Stimulated activated CD8-positive, alpha-beta memory T cell treated with anti-CD3 and anti-CD28 coated beads, Interleukin-15, amount 100 ng/mL, for 4 hours (primary cell): ENCODE measurements at places on chromosomes 2 and 18.

- no peak for DNase-seq
These were observed 11.4 kb downstream of the IL1F10 start for GRCh38 chr2:113079131-113079530.

GRCh38 chr2:65490222-65490621 is 57.8 kb upstream of the SPRED2 start:
- DNase-seq: no peak

GRCh38 chr2:106745468-106745867 is 140.5 kb downstream of the ST6GAL2 start:
- DNase-seq: no peak

GRCh38 chr2:214226061-214226460 is 184.8 kb upstream of the VWC2L start:
- DNase-seq: no peak

- DNase-seq: no peak
These were observed 99.5 kb downstream of the DTNA start for GRCh38 chr18:34809451-34810072.

DNA sequence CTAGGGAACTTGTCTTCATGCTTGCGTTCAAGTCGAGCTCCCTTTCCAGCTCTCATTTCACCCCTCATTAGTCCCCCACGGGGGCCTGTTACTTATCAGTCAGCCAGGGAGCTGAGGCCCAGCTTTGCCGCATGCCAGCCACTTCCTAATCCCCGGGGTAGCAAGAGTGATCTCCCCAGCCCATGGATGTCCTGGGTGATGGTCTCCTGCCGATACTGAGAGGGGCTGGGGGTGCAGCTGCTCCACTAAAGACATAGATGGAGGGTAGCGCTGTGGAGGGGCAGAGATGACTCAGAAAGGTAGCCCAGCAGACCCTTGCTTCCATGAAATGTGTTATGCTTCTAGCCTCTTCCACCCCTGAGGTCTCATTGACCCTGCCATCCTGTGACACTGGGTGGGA is 314.0 kb upstream of the EPAS1 start:
- no peak for DNase-seq

DNA sequence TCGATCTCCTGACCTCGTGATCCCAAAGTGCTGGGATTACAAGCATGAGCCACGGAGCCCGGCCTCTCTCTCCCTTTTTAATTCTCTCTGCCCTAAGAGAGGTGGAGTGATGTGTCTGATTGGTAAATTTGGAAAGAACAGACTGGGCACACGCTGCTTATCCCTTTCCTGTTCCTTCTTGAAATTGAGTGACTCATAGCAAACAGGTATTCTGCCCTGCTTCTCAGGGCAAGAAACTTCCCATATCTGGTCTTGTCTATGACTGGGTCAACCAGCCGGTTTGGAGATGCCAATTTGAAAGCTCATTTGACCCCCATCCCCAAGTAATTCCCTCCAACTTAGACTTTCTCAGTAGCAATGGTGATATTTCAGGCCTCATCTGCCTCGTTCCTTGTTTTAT is 15.0 kb downstream of the LYPD1 start:
- DNase-seq: no peak

- DNase-seq: no peak
These were observed 146.4 kb downstream of the FTCDNL1 start for GRCh38 chr2:199704358-199705238.

GRCh38 chr2:105412584-105412983 is 13.7 kb upstream of the FHL2 start:
- DNase-seq: no peak

DNA sequence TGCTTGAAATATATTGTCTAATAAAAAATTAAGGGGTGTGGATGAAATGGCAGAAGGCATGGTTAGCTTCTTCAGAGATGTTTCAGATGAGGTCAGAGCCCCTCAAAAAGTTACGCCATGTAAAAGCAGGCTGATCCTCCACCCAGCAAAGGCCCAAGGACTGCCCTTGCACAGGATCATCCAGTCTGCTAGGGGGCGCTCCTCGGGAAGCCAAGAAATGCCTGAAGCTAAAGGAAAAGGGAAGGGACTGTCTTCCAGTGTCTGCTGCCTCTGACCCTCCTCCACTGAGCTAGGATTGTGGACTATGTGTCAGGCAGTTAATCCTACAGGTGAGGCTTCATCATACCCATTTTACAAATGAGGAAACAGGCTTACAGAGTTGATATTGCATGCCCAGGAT is 33.8 kb upstream of the TEX51 start:
- no peak for DNase-seq

GRCh38 chr2:124646166-124646815 is 621.2 kb downstream of the CNTNAP5 start:
- no peak for DNase-seq

- no peak for DNase-seq
These were observed 17.4 kb upstream of the SCG2 start for GRCh38 chr2:223619486-223620129.

- no peak for DNase-seq
These were observed 1.1 kb downstream of the ZNF513 start for GRCh38 chr2:27379383-27379835.

GRCh38 chr2:45984896-45985473 is 312.2 kb upstream of the EPAS1 start:
- no peak for DNase-seq

GRCh38 chr18:52468496-52468895 is 128.5 kb downstream of the DCC start:
- DNase-seq: no peak

DNA sequence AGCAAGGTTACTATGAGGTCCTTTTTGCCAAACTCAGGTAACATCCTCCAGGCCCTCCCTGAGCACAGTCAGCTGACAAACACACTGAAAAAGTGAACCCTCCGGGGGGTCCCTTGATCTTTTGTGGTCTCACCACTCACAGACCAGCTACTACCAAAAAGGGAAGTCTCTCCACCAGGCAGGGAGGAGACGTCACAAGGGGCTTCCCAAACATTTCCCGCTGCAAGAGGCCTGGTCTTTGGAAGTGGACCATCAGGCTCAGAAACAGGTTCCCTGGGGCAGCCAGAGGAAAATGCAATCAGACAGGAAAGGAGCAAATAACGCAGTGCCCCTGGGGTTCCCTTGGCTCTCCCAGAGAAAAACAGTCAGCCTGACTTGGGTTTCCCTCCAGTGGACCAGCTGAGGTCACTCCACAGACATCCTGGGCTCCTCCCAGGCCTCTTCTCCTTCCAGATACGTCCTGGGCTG is 38.7 kb upstream of the POMC start:
- no peak for DNase-seq

DNA sequence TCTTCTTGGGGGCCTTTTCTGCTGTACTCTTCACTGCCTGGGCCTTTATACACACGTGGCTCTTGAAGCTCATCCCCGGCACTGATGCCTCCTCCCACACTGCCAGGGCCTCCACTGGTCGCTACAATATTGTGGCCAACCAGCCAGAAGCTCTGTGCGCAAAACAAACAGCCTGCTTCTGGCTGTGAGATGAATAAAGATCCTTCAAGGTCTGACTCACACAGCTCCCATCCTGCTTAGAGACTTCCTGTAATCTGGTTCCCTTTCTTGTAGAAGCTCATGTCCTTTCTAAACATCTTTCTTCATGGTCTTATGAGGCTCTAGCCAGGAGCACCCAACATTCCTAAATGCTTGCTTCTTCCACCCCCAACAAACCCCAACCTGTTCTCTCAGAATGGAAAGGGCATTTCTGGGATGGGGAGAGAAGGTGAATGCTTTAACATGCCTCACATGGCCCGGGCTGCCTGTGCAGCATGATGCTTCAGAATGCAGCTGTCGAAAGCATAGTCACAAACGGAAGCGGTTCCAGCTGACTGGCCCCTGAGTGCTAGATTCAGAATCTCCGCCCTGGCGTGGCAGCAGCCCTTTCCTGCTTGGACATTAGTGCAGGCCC is 24.6 kb downstream of the NRP2 start:
- DNase-seq: no peak

GRCh38 chr18:10265560-10266333 is 188.7 kb upstream of the APCDD1 start:
- no peak for DNase-seq

DNA sequence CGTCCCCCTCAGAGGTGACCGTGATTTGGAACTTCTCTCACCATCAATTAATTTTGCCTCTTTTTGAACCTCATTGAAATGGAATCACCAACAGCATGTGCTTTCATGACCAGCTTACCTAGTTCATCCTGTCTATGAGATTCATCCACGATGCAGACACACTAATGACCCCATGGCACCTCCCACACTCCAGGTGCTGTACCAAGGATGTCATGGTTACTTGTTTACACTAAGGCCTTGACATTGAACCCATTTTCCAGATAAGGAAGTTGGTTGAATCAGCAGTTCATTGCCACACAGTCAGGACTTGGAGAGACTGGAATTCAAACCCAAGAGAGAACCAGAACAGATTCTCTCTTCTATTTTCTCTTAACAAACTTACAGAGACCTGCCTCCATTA is 139.0 kb downstream of the ZFP36L2 start:
- no peak for DNase-seq

- no peak for DNase-seq
These were observed 166.6 kb downstream of the GREB1L start for GRCh38 chr18:21408681-21409080.

- DNase-seq: no peak
These were observed at the start of gene IGFBP5 for GRCh38 chr2:216695401-216695821. Gene IGFBP5 (minus strand): TSS chr2:216695549. CDS start chr2:216694775, 774 bp downstream.

GRCh38 chr2:31268344-31268743 is 34.4 kb downstream of the EHD3 start:
- DNase-seq: no peak

GRCh38 chr2:31922542-31923408 is 88.0 kb downstream of the MEMO1 start:
- DNase-seq: no peak

- DNase-seq: no peak
These were observed 18.8 kb upstream of the RBM45 start for GRCh38 chr2:178093471-178093870.

DNA sequence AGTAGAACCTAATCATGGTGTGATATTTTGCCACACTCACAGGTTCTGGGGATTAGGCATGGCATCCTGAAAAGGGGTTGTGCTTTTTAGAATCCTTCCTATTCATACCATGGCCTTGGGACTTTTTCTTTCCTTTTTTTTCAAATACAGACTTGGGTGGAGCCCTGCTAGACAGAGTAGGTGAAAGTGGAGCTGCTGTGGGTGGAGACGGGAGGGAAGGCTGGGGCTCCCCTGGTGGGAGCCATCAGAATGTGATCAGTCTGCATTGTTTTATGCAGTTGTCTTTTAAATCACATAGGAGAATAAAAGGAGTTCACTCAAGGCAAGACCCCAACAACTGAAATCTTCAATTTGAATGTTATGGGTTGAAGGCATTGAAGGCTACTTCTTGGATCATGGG is 130.2 kb downstream of the VAPA start:
- DNase-seq: no peak

GRCh38 chr2:56014046-56014730 is 90.6 kb upstream of the EFEMP1 start:
- DNase-seq: no peak

DNA sequence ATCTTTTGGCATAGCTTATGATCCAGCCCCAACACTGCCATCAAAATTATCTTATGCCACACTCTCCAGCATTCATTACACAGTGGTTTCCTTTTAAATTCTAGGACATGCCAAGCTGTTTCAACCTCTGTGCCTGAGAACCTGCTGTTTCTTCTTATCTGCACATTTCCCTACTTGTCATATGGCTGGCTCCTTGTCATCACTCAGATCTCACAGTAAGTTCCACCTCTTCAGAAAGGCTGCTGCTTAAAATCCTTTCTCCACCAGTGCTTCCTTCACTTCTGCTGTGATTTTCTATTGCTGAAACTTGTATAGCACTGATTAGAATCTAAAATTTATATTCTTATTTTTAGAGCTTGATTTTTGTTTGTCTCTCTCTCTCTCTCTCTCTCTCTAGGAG is 43.4 kb downstream of the MC4R start:
- no peak for DNase-seq

DNA sequence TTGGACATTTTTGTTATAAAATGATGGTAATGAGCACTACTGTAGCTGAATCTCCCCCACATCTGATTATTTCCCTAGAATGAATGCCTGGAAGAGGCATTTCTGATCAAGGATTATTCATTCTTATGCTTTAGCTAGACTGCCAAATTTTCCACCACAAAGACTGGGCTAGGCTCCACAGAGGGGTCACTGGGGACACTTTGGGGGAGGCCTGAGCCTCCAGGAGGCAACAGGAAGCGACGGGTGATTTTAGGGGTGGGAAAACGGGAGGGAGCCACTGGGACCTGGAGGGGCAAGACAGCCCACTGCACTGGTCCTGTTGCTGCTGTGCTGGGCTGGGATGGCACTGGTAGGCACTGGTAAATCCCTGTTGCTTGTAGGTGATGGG is 2.4 kb upstream of the ASB1 start:
- DNase-seq: no peak

DNA sequence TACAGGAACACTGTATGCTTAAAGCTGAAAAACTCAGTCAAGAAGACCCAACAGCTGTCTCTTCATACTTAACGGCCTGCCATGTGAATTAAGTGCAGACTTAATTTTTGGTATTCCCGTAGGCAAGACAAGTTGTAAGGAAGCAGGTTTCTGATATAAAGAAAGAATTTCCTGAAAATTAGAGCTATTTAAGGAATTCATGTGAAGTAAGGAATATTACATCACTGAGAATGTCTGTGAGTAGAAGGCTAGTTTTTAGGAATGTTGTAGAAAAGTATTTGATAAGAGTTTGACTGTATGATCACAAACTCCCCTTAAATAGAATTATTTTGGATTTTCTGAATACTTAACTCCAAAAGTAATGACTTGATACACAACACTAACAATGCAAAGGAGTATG is 51.0 kb downstream of the WDR33 start:
- no peak for DNase-seq

GRCh38 chr2:19746611-19747309 is 155.0 kb downstream of the TTC32 start:
- DNase-seq: no peak

- DNase-seq: no peak
These were observed 1234.4 kb downstream of the CNTNAP5 start for GRCh38 chr2:125259451-125259850.

- no peak for DNase-seq
These were observed 54.4 kb upstream of the CCDC68 start for GRCh38 chr18:55013685-55014084.
